ENCODE measurements at places on chromosomes 1 and 21.

DNA sequence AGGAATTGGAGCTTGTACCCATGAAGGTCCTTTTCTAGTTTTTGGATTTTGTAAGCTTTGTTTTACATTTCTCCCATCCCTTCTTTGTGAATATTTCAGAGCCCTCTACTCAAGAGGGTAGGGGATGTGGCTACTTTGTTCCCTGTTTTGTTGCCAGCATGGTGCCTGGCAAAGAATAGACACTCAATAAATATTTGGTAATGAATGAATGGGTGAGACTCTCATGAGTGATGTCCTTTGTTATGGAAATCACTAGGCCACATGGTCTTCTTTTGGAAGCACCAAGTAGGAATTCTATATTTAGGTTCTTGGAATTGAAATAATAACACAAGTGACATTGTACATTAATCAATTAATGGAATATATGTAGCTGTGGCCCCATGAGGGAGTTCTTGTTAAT is 26.8 kb upstream of the ATP5PO start:
- no peak for DNase-seq

DNA sequence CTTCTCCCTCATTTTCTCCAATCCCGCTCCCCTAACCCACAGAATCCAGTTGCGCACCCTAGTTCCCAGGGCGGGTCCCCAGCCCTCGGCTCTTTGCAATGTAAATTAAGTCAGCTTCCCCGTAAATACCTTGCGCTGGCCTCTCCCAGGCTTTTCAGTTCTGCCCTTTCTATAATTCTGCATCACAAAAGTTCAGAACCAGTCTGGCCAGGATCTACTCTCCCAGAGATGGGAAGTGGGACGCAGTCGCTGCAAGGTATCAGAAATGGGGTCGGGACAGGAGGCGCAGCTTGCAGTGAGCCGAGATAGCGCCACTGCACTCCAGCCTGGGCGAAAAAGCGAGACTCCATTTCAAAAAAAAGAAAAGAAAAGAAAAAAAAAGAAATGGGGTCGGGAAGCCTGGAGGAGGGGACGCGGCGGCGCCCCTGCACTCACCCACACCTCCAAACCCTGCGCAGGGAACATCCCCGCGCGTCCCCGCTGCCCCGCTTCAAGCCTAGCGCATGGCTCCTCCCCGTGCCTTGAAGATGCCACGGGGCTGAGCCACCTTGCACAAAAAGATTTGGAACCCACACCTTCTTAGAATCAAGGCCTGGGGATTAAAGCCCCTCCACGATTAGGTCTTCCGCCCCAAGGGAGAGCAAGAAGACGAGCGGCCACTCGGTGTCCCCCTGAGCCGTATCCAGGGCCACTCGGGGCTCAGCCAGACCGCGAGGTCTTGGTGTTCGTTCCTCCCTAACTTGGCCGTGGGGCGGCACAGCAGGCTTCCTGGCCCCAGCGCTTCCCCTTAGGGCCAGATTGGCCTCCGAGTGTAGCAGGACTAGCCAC is 27.2 kb upstream of the ITLN2 start:
- no peak for DNase-seq

DNA sequence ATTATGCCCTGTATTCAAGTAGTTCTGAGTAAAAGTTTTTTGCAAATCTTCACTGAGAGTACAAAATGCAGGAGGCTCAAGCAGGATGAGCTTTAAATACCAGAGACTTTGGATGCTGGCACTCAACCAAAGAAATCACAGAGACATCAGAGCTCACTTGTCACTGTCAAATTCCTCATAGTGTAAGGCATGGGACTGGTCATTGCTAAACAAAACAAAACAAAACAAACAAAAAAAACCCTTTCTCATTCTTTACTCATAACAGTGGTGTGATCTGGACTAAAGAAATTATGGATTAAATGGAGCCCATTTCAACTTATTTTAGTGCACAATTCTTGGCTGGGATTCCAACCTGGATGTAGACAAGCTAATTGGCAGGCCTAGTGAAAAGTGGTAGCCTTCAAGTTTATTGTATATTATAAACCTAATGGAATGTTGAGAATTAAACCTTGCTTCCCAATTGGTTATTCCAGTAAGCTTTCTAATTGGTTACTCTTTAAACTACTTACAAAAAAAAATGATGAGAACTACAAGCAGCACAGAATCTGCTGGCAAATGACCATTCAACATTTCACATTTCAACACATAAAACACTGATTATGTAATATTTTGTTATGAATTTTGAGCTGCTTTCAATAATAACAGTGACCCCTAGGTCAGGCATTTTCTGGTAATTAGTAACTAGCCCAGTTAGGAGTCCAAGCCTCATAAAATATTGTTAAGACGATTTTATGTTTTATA is 30.6 kb upstream of the NEK7 start:
- peak; percentile 87 for DNase-seq

GRCh38 chr1:184359909-184360308 is 26.9 kb upstream of the C1orf21 start:
- no peak for DNase-seq

DNA sequence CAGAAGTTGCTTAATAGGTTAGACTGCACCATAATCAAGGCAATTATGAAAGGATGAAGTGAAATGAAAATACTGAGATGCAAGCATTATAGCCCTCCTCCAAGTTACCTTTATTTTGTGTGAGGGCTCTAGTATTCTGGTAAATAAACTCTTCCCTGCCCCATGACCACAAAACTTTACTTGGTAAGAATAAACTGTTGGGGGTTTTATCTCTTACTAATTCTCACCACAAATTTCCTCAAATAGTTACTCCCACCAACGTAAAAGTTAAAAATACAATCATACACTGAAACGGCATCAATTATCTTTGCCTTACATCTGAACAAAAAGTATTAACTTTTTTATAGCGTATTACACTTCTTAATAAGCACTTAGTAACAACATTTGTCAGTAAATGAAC is 29.5 kb downstream of the C21orf91 start:
- no peak for DNase-seq

DNA sequence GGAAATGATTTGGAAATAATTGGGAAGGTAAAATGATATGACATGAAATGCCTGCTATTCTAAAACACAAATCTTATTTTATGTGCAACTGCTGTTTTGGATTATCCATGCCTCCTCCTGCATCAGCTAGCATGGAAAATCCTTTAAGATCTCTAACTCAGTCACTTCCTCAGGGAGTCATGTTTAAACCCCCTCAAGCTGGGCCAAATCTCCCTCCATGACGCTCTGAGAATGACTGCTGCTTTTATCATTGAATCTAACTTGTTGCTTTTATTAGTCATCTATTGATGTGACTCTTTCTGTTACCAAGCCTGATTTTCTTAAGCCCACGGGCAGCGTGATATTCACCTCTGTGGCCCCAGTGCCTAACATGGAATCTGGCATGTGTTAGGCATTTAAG is 324.8 kb downstream of the DISC1 start:
- peak; percentile 40 for DNase-seq

- peak; percentile 86 for DNase-seq
Observed at GRCh38 chr1:36323636-36324352, at the start of gene EVA1B. Gene EVA1B, minus strand, starts transcription at chr1:36323645. Its CDS starts 608 bp downstream, at chr1:36323037.

DNA sequence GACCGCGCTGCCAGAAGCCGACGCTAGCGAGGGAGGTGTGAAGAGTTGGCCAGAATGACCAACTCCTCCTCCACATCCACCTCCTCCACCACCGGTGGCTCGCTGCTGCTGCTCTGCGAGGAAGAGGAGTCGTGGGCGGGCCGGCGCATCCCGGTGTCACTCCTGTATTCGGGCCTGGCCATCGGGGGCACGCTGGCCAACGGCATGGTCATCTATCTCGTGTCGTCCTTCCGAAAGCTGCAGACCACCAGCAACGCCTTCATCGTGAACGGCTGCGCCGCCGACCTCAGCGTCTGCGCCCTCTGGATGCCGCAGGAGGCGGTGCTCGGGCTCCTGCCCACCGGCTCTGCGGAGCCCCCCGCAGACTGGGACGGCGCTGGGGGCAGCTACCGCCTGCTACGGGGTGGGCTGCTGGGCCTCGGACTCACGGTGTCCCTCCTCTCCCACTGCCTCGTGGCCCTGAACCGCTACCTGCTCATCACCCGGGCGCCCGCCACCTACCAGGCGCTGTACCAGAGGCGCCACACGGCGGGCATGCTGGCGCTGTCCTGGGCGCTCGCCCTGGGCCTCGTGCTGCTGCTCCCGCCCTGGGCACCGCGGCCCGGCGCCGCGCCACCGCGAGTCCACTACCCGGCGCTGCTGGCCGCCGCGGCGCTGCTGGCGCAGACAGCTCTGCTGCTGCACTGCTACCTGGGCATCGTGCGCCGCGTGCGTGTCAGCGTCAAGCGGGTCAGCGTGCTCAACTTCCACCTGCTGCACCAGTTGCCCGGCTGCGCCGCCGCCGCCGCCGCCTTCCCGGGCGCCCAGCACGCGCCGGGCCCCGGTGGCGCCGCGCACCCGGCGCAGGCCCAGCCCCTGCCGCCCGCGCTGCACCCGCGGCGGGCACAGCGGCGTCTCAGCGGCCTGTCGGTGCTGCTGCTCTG is 1.2 kb downstream of the GPR88 start:
- DNase-seq = peak; percentile 10

DNA sequence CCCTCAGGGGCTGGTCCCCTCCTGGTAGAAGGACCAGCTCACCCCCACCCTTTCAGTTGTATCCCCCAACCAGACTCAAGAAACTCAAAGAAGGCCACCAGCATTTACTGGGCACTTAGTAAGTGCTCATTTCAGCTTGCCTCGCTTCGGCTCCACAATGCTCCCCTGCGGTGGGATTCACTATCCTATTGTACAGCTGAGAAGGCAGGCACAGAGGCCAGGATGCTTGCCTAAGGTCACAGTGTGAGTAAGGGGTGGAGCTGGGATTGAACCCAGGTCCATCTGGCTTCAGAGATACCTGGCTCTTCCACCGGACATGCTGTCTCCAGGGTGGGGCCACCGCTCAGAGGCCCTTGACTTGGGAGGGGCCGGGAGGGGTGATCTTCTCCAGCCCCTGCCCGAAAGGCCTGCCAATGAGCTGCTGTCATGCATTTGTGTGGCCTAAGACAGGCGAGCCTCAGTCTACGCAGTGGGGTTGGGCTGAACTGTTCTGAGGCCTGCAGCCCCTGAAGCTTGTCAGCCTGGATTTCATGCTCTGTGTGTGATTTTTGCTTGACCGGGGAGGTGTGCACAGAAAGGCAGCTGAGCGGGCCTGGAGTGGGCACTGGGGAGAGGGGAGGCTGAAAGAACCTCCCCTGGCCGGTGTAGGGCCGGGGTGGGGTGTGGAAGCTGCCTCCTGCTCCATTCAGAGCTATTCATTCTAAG is 48.1 kb downstream of the DMRTB1 start:
- DNase-seq = no peak

DNA sequence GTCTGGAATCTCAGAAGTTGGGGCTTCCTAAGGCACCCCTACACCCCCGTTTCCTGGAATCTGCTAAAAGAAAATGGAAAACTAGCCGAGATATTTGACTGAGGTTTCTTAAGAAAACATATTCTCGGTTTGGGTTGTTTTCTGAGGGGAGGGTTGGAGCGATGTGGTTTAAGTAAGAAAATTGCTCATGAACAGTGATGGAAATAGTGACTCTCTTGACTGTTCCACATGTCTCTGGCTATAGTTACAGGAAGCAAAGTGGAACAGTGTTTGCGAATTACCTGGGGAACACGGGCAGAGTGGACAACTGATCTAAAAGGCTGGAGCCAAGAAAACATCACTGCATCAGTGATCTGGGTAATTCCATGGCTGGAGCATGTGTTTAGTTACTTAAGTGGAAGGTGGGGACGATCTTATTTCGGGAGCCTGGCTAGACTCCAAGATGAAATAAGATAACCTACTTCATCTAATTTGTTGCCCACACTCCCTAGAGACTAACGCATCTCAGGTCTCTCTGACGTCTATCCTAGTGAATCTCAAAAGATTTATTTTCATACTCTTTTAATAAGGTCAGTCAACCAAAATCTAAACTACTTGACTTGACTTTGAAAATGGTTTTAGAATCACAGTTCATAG is 92.4 kb downstream of the KCNJ15 start:
- DNase-seq = peak; percentile 74

DNA sequence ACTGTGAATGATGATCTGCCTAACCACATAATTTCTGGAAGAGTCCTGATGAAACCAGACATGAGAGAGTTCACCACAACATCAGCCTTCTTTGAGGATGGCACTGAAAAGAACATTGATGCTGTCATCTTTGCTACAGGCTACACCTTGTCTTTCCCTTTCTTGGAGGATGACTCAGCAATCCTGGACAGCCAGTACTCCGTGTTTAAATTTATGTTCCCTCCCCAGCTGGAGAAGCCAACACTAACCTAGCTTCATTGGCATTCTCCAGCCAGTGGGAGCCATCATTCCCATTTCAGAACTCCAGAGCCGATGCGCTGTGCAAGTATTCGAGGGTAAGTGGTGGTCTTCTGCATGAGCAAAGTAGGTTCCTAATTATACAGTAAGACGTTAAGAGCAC is 164.1 kb upstream of the POGK start:
- no peak for DNase-seq

- DNase-seq = peak; percentile 20
Observed at GRCh38 chr1:185208626-185209180, 51.7 kb downstream of the SWT1 start.

DNA sequence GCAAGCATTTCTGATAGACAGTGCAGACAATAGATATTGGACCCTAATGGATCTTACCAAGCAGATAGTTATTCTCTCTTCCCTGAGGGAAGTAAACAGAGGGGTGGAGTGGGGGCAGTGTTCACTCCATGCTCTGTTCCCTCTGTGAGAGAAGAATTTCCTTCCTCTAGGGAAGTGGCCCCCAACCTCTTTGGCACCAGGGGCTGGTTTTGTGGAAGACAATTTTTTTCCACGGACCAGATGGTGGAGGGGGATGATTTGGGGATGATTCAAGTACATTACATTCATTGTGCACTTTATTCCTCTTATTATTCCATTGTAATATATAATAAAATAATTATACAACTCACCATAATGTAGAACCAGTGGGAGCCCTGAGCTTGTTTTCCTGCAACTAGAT is 459.9 kb downstream of the ADGRL2 start:
- no peak for DNase-seq

DNA sequence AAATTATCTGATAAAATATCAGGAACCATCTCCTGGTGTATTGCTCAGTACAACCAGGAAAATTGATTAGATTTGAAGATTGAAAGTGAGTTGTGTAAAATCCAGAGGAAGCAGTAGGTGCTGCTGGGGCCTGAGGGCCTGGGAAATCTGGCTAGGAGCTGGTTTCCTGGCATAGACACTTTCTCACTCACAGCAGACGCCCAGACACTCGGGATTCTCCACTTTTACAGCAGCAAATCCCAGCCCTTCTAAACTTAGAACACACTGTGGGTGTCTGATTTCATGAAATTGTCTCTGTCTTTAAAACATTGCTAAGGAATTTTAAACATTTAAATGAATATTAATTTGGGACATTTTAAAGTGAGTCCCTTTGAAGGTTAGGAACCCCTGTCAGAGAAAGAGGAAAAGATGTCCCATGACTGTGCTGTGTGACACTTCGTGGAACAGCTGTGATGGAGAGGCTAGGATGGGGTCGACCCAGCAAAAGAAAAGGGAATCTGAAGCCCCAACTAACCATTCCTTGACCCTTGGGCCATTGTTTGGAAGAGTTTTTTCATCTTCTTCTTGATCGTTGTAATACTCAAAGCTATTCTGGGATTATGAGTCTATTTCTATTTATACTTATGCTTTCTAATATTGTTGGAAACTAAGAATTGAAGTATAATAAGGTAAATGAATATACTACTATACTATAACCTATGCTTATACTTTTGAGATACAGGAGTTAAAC is 49.0 kb upstream of the VAMP3 start:
- peak; percentile 10 for DNase-seq

GRCh38 chr1:152052606-152053005 is 15.8 kb upstream of the S100A11 start:
- peak; percentile 77 for DNase-seq

Measured in iris pigment epithelial cell (primary cell).